A673 (cell line): ENCODE measurements at places on chromosomes 6 and 20. TPM values are rescaled to one million over a fixed set of nuclear protein-coding genes. Genes with fewer than 3 reads are reported as not detected.
A peak's percentile ranks its signal among the peaks of the same experiment; 100 is the strongest.

DNA sequence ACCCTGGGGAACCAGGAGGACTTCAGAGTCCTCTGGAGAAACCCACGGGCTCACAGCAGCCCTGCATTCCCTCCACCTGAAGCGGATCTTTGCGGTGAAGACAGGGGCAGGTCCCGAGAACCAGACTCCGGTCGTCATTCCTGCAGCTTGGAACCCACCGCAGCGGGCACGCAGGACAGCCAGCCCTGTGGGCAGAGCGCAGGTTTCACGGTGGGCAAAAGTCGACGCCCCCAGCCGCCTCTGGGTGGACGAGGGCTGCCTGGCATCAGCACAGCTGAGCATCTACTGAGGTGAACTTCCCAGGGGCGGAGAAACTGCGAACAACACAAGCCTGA, 118.3 kb downstream of the PSMB1 start:
- H3K27me3 ChIP-seq, result peaks cover 7% of the 10 kb centered on the region
- no peak for DNase-seq
- H3K4me3 ChIP-seq, result no peak overlapping the region

DNA sequence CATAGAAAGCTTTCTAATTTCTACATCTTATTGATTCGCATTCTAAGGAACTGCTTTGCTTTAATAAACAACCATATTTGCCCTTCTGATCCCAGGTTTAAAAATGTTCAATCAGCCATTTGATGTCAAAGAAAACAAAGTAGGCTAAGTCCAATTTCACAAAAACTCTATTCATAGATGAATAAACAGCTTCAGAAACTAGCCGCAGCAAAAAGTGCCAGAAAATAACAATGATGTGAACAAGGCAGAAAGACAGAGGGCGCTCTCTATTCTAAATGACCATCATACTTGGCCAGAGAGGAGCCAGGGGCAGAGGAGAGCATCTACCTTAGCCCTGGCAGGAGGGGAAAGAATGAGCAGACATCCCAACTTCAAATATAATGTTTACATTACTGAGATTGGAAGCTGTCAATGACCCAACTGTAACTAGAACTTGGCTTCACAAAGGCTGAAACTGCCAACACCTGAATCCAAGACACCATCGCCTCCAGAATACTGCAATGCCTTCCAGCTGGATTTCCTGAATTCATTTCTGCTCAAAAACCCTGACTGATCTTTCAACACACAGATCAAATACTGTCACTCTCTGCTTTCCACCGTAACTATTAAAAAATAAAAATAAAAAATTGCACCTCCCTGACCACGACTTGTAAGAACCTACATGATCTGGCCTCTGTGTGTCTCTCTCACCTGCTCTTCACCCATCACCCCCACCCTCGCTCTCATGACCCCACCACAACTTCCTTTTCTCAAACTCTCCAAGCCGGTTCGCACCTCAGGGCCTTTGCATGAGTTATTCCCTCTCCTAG, 9.5 kb downstream of the CNKSR3 start:
- H3K4me1 ChIP-seq, result no peaks in the 10 kb centered on the region
- H3K36me3 ChIP-seq, result no peaks in the 10 kb centered on the region
- H3K4me3 ChIP-seq, result no peak overlapping the region

GRCh38 chr6:50890579-50890978, 71.9 kb downstream of the TFAP2B start:
- no peaks in the 10 kb centered on the region for H3K36me3 ChIP-seq
- no peak overlapping the region for H3K27ac ChIP-seq
- no peak for DNase-seq
- no peak overlapping the region for H3K4me3 ChIP-seq

DNA sequence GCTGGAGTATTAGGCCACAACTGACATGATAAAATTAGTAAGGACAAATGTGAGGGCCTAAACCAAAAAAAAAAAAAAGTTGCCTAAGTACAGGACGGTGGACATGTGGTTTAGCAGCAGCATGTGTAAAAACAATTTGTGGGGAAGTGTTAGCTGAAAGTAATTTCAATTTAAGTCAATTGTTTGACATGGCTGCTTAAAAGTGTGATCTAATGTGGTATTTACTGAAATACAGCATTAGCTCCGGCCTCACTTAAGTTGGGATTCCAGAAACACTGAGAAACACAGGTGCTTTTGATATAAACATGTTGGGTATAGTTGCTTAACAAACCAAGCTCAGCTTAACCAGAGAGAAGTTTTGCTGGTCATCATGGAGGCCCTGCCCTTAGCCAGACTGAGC, 119.7 kb downstream of the FYN start:
- no peak overlapping the region for H3K4me3 ChIP-seq
- no peak overlapping the region for H3K27ac ChIP-seq
- no peak for DNase-seq
- no peaks in the 10 kb centered on the region for H3K36me3 ChIP-seq
- H3K4me1 ChIP-seq, result no peaks in the 10 kb centered on the region
- H3K27me3 ChIP-seq, result no peaks in the 10 kb centered on the region

DNA sequence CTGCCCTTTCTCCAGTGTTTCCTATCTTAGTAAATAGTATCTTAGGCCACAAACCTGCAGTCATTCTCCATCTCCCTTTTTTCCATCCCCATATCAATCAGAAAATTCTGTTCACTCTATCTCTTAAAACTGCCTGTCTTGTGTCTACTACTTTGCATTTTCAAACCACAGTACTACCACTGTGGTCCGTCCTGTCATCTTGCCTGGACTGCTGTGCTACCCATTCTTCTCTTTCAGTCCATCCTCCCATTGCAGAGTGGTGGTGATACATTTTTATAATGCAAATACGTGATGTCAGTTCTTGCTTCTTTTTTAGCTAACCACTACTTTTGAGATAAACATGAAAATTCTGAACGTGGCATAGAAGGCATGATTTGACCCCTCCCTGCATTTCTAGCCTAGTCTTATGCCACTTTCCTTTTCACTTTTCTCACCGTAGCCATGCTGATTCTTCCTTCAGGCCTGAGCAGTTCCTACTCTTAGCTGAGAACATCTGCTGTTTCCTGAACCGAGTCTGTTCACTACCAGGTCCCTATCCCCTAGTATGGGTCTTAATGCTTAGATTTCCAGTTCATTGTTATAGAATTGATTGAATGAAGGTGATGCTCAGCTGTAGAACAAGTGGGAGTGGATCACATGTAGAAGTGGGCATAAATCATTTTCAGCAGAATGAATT, 13.8 kb downstream of the TBPL1 start:
- H3K4me3 ChIP-seq, result no peak overlapping the region
- H3K27ac ChIP-seq, result no peak overlapping the region
- DNase-seq, result no peak
- peaks cover 14% of the 10 kb centered on the region for H3K4me1 ChIP-seq
- H3K36me3 ChIP-seq, result no peaks in the 10 kb centered on the region

DNA sequence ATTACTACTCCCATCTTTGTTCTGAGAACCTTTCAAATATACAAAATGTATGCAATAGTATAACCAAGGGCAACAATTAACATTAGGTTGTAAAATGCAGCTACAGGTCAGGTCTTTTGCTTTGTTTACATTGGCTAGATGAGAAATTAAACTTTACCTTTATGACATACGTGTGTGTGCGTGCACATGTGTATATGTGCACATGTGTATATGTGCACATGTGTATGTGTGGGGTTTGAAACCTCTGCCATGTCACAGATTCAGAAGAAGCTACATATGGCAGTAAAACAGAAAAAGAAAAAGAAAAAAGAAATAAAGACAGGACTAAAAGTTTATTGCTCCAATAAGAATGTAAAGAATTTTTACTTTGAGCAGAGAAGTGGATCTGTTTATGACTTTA, 40.6 kb downstream of the BLOC1S5 start:
- DNase-seq, result no peak
- H3K36me3 ChIP-seq, result no peaks in the 10 kb centered on the region
- H3K27ac ChIP-seq, result no peak overlapping the region
- peaks cover 5% of the 10 kb centered on the region for H3K4me1 ChIP-seq
- no peaks in the 10 kb centered on the region for H3K27me3 ChIP-seq

- H3K36me3 ChIP-seq, result no peaks in the 10 kb centered on the region
- no peaks in the 10 kb centered on the region for H3K27me3 ChIP-seq
- no peak overlapping the region for H3K27ac ChIP-seq
- no peaks in the 10 kb centered on the region for H3K4me1 ChIP-seq
- no peak for DNase-seq
Measured at GRCh38 chr6:51107769-51108203, 289.1 kb downstream of the TFAP2B start.

- no peaks in the 10 kb centered on the region for H3K4me1 ChIP-seq
- no peak for DNase-seq
Measured at GRCh38 chr20:49579874-49580812, 12.2 kb upstream of the PTGIS start.

DNA sequence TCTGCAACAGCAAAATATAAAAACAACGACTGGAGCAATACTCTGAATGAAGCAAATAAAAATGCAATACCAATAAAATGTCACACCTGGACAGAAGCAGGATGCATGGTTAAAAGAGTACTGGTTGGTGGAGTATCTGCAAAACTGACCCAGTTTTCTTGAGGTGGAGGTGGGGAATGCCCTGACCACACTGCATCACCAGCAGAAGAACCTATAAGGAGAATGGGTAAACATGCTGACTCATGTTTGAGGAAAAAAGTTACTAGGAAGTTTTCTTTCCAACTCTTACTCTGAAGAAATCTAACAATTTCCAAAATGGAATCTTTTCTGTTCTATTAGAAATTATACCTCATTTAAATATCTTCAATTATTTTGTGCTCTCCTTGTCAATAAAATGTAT, 43.6 kb downstream of the REPS1 start:
- H3K4me3 ChIP-seq, result no peak overlapping the region
- H3K27me3 ChIP-seq, result no peaks in the 10 kb centered on the region
- H3K36me3 ChIP-seq, result peaks cover 25% of the 10 kb centered on the region

- peak; percentile 73 for DNase-seq
- H3K36me3 ChIP-seq, result no peaks in the 10 kb centered on the region
- H3K27me3 ChIP-seq, result no peaks in the 10 kb centered on the region
Measured at GRCh38 chr20:17568972-17569521, 828 bp upstream of the DSTN start.

DNA sequence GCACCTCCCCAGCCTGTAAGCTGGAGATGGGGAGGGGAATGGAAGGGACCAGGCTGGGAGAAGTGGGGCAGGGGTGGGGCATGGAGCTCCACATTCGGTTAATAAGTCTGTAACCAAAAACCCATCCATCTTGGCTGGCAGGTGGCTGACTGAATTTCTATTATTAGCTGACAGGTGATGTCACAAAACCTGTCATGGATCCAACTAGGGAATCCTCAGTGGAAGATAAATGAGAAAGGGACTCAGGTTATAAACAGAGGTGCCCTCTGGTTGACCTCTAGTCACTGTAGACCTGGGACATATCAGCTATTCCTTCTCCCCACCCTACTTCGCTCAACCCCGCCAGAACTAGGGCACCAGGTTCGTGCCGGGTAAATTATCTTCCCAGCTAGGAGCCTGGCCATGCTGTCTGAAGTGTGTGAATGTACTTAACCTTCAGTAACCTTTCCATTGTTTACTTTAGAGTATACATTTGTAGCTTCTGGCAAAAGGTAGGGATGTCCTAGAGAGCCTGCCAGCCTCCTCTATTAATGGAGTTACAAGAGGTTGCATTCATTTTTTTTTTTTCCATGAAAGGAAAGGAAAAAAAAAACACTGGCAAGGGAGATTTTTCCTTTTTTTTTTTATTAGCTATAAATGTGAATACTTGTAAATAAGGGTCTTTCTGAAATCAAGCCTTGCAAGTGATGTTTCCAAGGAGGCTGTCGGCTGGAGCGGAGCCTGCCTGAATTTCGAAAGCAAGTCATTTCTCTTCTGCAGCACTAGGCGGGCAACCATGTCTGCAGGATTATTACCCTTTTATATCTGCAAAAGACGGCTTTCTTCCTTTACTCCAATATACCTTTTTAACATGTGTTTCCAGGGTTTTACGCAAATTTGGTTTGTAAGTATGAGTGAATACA, 135.9 kb downstream of the TMEM242 start:
- H3K27ac ChIP-seq, result no peak overlapping the region
- H3K27me3 ChIP-seq, result no peaks in the 10 kb centered on the region
- no peaks in the 10 kb centered on the region for H3K4me1 ChIP-seq
- no peak overlapping the region for H3K4me3 ChIP-seq

- H3K27me3 ChIP-seq, result peaks cover 32% of the 10 kb centered on the region
- no peaks in the 10 kb centered on the region for H3K4me1 ChIP-seq
- no peak overlapping the region for H3K4me3 ChIP-seq
Measured at GRCh38 chr20:38905375-38905774, 20.8 kb upstream of the FAM83D start.

DNA sequence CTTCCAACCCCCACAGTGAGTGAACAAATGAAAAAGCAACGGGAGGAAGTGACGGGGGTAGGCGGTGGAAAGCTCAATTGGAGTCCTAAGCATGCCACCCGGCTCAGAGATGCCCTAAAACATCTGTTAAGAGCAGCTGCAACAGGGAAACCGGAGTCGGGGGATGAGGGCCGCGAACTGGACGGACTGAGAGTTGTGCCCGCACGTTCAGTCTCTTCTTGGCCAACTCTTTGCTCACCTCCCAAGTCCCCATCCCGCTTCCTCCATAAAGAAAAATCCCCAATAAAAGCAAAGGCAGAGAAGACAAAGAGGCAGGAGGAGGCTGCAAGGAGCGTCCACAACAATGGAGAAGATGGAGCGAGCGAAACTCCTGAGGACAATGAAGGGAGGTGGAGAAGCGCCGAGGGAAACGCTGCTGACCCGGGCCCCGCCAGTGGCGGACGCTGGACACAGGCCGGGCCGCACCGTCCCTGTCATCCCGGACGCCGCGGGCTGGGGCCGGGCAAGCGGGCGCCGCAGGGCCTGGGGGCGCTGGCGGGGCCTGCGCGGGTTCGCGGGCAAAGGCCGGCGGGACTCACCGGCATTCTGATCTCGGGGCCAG, 600 bp downstream of the SEC63 start:
- peak overlapping the region; percentile 90 for H3K27ac ChIP-seq
- peak; percentile 85 for DNase-seq
- H3K27me3 ChIP-seq, result no peaks in the 10 kb centered on the region
- H3K4me1 ChIP-seq, result peaks cover 10% of the 10 kb centered on the region
- H3K36me3 ChIP-seq, result peaks cover 10% of the 10 kb centered on the region

GRCh38 chr6:52399511-52400312, 20.4 kb upstream of the EFHC1 start:
- H3K4me3 ChIP-seq, result no peak overlapping the region
- H3K27me3 ChIP-seq, result no peaks in the 10 kb centered on the region
- no peak overlapping the region for H3K27ac ChIP-seq
- H3K36me3 ChIP-seq, result no peaks in the 10 kb centered on the region
- H3K4me1 ChIP-seq, result no peaks in the 10 kb centered on the region
- DNase-seq, result peak; percentile 58

The CEP57L1 gene
- 25.7 and 33.6 TPM in 2 replicates for total RNA-seq

The PNLDC1 gene
- total RNA-seq, result 0.58 TPM in 1 of 2 replicates, not detected in the other

The PRL gene
- total RNA-seq, result 0.24 TPM in 1 of 2 replicates, not detected in the other

The DSN1 gene
- 40.8 and 42.4 TPM in 2 replicates for total RNA-seq

The C20orf173 gene
- total RNA-seq, result not detected in 2 replicates

The PRDM13 gene
- total RNA-seq, result 0.58 and 1.2 TPM in 2 replicates

The IP6K3 gene
- not detected in 2 replicates for total RNA-seq

The PRPH2 gene
- total RNA-seq, result 0.41 and 0.46 TPM in 2 replicates

The RAE1 gene
- total RNA-seq, result 59.4 and 70.9 TPM in 2 replicates

The TUBB2B gene
- total RNA-seq, result 144 and 158 TPM in 2 replicates

The CST1 gene
- not detected in 2 replicates for total RNA-seq

The PRR18 gene
- 0.17 and 0.50 TPM in 2 replicates for total RNA-seq

The NKAPL gene
- total RNA-seq, result not detected in 2 replicates
